CD8-positive, alpha-beta memory T cell (primary cell): ENCODE measurements at places on chromosomes 12 and 14.

DNA sequence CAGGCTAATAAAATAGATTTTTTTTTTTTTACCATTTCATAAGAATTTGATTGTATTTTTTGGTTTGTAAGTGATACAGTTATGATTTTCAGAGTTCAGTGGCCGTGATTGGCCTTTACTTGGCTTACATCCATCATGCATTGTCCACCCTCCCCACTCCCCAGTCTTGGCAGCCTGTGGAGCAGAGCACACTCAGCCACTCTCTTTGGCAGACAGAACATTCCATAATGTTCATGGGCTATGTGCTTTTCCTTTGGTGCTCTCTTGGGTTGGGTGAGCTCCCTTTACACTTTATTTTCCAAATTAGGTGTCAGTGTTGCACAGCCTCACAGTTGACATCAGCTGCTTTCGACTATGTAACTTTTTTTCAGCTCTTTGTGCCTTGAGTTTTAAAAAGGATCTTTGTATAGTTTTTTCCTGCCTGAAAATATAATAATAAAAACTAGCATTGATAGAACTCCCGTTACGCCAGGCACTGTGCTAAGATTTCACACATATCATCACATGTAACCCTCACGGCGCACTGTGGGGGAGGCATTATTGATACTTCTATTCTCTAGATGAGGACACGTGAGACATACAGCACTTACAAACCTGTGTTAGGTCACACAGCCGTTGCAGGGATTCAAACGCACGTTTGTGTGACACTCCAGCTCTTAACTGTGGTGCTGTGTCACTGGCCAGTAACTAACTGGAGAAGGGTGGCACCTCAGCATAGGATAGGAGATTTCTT lies 21.5 kb downstream of the SUDS3 start:
- DNase-seq = no peak

DNA sequence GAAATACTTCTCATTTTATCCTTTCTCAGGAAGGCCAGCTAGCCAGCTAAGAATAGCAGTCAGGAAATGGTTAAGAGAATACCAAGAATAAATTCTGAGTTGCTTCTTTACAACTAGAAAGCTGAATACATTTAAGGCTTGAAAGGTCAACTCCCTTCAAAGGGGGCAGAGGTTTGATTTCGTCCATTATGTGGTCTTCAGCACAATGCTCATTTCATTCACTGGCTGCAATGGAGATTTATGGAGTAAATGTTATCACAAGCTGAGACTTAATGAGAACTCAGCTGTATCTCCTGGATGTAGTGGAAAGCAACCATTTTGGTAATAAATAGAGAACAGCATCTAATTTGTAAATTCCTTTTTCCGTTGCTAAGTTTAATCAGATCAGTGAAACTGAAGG lies 265.0 kb upstream of the FKBP4 start:
- DNase-seq = no peak

DNA sequence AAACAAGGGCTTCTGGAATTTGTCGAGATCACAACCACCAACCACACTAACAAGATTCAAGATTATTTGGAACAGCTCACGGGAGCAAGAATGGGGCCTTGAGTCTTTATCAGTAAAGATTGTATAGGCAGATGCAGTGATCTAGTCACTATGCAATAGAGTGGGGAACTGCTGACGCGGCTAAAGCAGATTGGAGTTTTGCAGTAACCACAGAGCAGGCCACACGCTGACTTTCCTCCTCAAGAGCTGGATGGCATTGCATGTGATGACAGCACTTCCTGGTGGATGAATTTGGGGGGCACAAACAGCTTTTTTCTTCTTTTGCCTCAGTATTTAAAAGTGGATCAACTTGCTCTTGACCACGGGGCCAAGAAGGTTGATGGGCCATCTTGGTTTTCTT lies 46.0 kb downstream of the KCNK13 start:
- DNase-seq = no peak

DNA sequence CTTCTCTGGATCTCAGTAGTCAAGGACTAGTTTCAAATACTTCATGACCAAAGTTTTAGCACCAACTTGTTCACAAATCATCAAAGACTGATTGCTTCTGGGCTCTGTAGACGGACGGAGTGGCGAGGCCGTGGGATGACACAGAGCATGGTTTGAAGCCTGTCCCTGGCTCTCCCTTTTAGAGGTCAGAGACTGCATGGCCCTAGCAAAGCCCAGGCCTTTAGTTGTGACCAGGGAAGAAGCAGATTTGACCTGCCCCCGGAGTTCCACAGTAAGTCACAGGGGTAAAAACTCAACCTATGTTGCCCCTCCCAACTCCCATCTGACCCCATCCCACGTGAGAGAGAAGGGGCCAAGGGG lies 90.4 kb downstream of the SYNE3 start:
- no peak for DNase-seq

GRCh38 chr14:51012055-51012454 lies 67.8 kb upstream of the PYGL start:
- DNase-seq = no peak

- DNase-seq = no peak
These were observed 130.4 kb upstream of the PARP11 start for GRCh38 chr12:4003576-4003975.

DNA sequence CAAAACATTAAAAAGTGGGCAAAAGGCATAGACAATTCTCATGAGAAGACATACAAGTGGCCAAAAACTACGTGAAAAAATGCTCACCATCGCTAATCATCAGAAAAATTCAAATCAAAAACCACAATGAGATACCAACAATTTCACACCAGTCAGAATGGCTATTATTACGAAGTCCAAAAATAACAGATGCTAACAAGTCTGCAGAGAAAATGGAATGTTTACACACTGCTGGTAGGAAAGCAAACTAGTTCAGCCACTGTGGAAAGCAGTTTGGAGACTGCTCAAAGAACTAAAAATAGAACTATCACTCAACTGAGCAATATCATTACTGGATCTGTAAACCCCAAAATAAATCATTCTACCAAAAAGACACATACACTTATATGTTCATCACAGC lies 76.2 kb downstream of the PRKD1 start:
- no peak for DNase-seq

DNA sequence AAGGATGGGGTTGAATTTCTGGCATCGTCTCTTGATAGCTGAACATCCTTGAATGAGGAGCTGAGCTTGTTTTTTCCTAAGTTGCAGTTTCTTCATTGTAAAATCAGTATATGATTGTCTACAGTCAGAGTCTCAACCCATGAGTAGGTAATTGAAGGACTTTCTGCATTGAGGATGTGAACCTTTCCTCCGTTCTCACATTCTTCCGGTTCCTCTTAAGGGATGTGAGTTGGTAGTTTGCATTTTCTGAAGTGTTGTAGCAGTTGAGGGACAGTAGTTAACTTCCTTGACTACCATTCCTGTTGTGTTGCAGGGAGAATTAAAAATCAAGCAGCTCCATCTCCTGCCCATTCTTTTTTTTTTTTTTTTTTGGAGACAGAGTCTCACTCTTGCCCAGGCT lies 19.1 kb downstream of the TPCN1 start:
- DNase-seq = no peak

DNA sequence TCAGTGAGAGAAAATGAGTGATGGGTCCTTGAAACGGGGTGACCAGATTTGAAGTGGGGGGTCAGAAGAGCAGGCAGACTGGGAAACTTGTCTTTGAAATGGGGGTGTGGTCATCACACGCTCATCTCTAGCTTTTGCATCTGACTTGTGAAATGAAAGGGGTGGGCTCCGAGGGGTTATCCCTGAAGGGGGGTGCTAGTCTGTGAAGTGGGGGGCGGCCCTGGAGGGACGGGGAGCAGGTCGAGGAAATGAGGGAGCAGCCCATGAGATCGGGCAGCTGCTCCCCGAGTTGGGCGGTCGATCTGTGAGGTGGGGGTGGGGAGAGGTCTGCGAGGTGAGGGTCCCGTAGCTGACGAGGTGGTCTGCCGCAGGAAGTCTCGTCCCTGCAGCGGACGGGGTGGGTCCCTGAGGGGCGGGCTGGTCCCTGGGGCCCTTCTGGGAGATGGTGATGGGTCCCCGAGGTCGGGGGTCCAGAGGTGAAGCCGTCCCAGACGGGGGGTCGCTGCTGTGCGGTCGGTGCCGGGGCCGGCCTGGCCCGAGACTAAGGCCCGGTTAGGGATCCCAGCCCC lies 542 bp downstream of the PXN start:
- no peak for DNase-seq

DNA sequence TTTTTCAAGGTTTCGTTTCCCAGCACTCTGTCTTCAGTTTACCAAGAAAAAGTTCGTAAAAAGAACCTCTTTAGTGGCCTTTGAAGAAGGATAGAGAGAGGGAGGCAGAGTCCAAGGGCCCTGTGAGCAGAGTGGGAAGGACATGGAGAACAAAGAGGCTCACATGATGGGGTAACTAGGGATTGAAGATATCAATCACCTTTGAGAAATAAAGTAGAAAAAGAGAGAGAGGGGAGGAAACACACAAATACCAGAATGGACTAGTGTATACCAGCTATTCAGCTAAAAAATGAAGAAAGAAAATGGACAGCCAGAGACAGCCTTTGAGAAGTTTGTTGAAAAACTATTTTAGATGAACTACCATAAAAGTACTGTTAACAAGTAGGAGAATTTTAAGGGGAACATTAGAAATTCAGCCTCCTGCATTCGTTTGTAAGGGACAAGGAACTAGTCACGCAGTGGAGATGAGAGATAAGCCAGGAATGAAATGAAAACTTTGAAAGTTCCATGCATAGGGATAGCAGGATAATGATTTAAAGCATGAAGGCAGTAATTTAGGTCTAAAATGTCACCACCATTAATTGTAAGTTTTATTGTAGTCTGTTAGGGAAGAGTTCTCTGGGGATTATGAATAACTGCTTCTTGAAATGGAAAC lies 82.1 kb downstream of the SPTSSA start:
- DNase-seq = no peak

GRCh38 chr14:101813171-101813759 lies 51.8 kb downstream of the PPP2R5C start:
- no peak for DNase-seq

GRCh38 chr12:95851606-95852005 lies 7.1 kb upstream of the SNRPF start:
- no peak for DNase-seq

GRCh38 chr12:121628037-121628436 lies 1.7 kb downstream of the ORAI1 start:
- no peak for DNase-seq

DNA sequence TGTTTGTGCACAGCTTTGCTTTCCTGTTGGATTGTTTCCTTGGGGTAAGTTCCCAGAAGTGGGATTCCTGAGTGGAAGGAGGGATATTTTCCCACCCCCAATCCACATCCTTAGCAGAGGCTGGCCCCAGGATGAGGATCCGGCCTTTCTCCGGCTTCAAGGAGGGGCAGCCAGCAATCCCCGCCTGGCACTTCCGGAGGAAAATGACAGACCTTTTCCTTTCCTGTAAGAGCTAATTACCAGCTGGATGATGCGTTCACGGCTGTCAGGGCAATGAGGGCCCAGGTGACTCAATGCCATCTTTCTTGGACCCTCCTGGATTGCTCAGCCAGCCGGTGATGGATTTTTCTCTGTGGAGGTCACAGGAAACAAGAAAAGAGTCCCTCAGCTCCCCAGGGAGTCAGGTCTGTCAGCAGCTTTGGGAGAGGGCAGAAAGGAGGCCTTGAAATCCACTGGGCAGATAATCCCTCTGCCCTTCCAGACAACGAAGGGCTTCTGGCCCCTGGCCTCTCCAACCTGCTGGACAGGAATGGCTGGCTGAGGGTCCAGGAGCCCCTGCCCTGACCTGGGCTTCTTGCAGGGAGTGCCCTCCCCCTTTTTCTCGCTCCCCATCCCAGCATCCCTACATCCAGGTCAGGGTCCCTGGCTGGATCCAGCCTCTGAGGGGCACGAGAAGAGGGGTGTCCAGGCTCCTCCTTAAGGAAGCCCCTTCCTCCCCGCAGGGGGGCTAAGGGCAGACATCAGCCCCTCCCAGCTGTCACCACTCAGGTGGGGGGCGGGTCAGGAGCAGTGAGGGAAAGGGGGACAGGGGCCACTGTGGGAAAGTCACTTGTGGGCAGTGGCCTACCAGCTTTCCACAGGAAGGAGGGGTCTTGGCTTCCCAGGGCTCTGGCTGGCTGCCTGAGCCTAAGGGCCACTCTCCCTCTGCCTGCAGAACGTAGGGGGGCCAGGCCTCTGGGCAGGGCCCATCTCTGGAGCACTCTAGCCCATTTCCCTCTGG lies 16.1 kb upstream of the CCDC85C start:
- no peak for DNase-seq

GRCh38 chr14:68014771-68015170 lies 195.2 kb downstream of the RAD51B start:
- no peak for DNase-seq

DNA sequence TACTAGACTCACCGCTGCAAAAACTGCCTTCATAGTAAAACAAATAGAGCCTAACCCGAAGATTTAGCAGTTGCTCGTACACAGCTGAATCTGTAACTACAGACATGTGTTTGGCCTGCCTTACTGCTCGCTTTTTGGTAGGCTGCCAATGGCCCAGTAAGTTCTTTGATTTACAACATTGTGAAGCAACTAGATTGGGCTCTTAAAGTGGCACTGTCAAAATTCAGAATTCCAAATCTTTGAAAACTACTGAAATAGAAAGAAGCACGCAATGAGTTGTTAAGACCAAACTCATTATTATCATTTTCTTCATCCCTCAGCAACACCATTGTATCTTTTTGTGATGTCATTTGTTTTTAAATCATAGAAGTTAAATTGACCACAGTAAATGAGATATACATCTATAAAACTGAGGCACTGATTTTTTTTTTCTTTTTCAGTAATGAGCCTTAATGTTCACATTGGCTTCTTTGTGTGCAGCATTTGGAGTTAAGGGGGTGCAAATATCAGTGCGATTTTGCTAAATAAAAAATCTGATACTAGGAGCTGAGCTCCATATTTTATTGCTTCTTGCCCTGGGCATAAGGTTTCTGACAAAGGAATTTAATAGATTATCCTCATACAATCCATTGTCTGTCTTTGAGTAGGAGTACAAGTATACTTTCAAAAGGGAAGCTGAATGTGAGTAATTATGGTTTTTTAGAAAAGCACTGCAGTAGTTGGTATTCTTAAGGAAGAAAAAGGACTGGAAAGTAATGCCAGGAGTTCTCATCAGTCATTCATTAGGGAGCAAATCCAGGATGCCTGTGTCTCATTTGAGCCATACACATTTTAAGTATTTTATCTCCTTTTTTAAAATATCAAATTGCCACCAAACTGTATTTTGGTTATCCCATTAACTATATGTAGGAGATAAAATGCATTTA lies 138.5 kb downstream of the KICS2 start:
- no peak for DNase-seq

DNA sequence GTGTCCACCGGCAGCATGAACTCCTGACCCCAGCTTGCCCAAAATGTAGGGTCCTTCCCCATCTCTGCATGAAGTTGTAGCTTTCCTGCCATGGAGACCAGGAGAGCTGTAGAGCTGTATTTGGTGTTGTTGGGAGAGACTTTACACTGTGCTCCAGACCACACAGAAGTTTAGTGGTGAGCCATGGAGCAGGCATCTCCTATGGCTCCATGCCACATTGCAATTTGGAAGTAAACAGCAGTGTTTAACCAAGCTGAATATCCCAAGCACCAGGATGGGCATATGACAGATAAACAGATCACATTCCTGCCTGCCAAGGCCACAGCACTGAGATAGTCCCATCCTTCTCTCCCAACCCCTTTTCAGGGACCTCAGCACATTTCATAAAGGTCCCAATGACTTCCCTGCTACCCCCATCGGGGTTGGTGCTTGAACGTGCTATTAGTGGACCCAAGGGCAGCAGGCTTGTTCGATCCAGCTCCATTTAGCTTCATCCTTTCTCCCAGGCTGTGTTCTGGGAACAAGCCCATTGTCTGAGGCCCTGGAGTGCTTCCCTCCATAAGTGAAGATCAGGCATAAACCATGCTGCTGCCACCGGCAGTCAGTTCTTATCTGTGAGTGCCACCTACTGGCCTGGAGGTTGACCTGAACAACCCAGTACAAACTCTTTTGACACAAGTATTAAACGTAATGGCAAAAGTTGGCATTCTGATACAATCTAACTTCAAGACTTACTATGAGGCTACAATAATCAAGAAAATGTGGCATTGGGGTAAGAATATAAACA lies 172.3 kb upstream of the ATXN7L3B start:
- DNase-seq = no peak
